ENCODE measurements at places on chromosomes 12 and 14.

DNA sequence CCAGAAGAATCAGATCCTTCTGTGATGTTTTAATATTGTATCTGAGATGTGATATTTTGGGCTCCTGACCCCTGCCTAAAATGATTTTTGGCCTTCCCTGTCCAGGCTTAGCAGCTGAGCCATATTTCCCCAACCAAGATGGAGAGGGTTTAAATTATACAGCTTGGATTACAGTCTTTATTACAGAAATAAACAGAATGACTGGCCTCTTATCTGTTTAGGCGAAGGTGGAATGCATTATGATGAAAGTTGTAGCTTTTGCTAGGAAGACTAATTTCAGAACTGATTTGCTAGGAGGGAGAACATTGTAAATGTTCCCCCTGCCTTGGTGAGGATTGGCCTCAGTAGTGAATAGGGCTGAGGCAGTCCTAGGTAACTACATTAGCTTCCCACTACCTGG is 23.3 kb downstream of the BMAL2 start:
- DNase-seq, result no peak

GRCh38 chr12:59096246-59096645 is 175.9 kb upstream of the LRIG3 start:
- DNase-seq, result no peak

DNA sequence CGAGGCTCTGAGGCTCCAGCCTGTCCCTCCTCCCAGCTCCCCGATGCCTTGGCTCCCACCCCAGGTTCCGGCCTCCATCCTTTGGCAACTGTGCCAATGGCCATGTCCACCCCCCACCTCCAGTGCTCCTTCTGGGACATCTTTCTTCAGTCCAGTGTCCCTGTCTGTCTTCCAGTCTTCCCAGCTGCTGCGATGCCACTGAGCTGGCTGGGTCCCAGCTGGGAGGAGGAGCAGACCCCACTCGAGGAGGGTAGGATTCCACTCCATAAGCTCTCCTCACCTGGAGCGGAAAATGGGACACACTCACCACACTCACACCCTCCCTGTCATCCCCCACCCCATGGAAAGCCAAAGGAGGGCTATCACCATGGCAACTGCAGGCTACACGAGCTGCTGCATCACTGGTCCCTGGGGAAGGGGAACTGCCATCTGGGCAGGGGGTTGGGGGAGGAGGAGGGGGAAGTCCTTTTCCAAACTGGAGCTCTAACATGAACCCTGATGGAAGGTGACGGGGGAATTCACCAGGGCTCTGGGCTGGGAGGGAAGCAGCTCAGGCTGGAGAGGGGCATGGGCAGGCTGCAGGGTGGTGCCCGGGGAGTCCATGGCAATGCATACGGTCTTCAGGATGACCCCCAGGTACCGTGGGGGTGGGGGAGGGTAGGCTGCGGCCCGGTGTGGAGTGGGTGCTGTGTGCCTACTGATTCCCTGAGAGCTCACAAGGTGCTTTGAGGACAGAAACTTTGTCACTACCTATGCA is 94.3 kb downstream of the LRRC74A start:
- DNase-seq, result no peak

- no peak for DNase-seq
Observed at GRCh38 chr14:101963656-101964296, 597 bp upstream of the DYNC1H1 start.

- DNase-seq, result no peak
Observed at GRCh38 chr12:18153826-18154225, 63.8 kb upstream of the RERGL start.

DNA sequence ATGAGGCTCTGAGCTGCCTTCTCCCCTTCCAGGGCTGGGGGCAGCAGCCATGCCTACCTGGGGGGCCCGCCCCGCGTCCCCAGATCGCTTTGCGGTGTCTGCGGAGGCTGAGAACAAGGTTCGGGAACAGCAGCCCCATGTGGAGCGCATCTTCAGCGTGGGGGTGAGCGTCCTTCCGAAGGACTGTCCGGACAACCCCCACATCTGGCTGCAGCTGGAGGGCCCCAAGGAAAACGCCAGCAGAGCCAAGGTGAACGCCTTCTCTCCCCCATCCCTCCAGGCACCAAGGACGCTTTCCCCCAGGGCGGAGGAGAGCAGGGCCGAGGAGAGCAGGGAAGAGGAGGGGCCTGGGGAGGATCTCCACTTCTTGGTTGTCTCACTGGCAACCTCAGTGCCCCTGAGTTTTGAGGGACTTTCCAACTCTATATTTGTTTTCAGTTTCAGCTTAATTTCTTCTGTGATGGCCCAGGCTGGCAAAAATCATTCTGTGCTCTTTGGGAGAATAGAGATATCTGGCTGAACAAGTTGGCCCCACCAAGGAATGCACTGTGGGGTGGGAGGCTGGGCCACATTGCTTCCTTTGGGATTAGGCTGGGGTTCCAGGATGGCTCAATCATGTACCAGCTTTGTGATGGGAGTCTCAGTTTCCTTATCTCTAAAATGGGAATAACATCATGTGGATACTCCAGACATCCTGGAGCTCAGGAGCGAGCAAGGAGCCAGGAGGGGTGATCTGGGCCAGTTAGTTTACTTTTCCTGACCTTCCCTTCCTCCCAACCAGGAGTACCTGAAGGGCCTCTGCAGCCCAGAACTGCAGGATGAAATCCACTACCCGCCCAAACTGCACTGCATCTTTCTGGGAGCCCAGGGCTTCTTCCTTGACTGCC is 1.2 kb downstream of the KHNYN start:
- no peak for DNase-seq

DNA sequence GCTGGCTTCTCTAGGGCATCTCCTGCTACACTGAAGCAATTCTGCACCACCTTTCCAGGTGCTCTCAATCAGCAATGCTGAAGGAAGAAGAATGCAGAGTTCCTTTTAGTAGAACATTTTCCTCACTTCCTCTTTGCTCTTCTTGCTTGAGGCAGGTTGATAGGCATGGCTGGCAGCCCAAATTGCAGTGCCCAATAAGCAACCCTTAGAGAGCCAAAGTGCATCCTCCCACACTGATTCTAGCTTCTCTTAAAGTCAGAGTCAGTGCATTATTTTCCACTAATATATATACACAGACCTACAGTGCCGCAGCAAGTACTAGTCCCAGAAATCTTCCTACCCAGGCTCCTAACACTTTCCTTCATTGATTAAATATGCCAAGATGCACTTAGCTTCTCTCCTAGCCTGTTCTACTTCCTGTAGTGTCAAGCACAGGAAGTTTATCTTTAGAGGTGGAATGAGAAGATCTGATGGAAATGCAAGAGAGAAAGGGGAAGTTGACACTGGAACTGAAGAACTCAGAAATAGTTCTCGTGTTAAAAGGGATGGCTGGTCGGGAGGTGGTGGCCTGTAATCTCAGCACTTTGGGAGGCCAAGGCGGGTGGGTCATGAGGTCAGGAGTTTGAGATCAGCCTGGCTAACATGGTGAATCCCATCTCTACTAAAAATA is 132.7 kb downstream of the SSPN start:
- no peak for DNase-seq

DNA sequence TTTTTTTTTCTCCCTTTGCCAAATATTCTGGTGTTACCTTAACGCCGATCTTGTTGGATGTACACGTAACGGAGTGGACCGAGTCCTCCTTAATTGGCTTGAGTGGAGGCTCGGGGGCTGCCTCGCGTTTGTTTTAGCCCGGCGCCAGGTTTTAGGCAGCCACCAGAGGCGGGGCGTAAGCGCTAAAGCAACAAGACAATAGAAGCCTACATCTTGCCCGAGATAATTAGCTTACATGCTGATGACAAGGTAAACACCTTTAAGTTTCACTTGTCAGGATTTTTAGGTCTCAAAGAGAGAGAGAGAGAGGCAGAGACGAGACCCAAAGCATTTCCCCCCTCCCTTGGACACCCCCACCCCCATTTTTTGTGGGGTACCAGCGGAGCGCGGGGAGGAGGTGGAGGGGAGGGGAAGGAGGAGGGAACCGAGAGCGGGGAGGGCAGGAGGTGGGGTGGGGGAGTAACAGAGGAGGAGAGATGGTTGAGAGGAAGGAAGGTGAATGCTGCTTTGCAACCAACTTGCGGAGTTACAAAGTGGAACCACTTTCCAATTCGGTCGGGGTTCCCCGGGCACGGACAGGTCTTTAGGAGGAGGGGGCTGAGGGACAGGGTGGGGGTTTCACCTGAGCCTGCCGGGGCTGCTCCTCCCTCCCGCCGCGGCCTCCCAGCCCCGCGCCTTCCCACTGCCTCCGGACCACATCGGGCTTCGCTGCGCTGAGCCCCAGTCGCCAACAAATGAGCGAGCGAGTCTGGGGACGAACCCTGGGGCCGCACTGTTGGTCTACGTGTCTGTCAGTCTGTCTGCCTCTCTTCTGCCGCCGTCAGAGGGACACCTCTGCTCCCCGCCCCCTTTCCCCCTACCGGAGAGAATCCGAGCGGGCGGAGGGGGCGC is at the start of gene NKX2-1:
Gene NKX2-1, minus strand, starts transcription at position 802 of the 891 bp plus-strand sequence. Its CDS starts 103 bp downstream, at position 699.
- no peak for DNase-seq

GRCh38 chr12:92156139-92156538 is 10.5 kb upstream of the BTG1 start:
- DNase-seq, result no peak

- DNase-seq, result no peak
Observed at GRCh38 chr12:129363041-129363440, 509.8 kb downstream of the GLT1D1 start.

DNA sequence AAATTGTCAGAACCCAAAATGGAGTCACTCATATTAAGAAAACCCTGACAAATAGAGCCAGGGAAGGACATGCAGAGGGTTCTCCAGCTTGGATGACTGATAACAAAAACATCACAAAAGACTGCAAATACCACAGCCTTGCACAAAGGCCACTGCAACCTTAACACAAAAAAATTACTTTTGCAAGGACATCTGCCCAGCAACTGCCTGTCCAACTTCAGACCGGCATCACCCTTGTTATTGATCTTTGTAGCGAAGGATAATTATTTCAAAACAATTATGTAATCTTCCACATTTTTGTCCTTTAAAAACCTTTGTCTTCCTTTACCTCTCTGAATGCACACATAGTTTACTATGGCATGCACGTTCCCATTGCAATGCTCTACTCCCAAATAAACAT is 100.6 kb upstream of the TBX3 start:
- DNase-seq, result no peak

GRCh38 chr14:66242001-66242400 is 244.2 kb upstream of the CCDC196 start:
- DNase-seq, result no peak

- DNase-seq, result no peak
Observed at GRCh38 chr14:99195602-99196309, 76.2 kb downstream of the BCL11B start.

- DNase-seq, result no peak
Observed at GRCh38 chr14:73888460-73888725, 1.7 kb downstream of the ZNF410 start.

- no peak for DNase-seq
Observed at GRCh38 chr12:54631988-54632728, 2.5 kb downstream of the LACRT start.

GRCh38 chr12:52122540-52122871 is 43.0 kb downstream of the SMIM41 start:
- no peak for DNase-seq

DNA sequence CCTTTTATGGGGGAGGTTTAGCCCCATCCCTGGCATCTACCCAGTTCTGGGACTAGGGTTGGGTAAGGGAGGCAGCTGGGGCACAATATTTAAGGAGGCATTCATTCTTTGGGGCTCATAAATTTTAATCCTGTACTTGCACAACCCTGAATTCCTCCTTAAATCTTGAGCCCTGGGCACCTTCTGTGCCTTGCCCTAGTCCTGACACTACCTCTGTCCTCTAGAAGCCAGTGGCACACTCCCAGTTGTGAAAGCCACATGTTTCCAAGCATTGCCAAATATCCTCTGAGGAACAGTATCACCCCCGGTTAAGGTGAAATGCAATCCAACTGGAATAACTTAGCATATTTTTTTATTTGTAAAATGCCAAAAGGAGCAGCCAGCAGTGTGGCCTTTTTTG is 36.6 kb downstream of the SLC16A7 start:
- no peak for DNase-seq

DNA sequence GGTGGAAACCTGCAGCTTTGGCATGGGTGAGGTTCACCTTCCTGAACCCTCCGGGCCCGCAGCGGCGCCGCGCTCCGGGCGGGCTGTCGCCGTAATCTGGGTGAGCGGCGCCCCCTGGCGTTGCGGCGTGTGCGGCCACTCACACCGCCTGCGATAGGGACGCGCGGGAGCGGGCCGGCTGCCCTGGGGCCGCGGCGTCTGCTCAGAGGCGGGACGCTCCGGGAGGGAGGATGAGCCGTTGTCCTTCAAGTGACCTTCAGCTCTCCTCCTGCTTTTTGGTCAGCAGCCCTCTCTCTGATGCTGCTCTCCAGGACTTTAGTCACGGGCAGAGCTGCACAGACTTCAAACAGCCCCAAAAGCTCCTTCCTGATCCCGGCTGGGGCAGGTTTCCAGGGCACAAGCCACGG is 211.7 kb upstream of the FKBP4 start:
- peak; percentile 32 for DNase-seq

- DNase-seq, result no peak
Observed at GRCh38 chr14:75268633-75269550, 9.7 kb upstream of the FOS start.

GRCh38 chr12:12799163-12799920 is 13.8 kb upstream of the DDX47 start:
- no peak for DNase-seq

DNA sequence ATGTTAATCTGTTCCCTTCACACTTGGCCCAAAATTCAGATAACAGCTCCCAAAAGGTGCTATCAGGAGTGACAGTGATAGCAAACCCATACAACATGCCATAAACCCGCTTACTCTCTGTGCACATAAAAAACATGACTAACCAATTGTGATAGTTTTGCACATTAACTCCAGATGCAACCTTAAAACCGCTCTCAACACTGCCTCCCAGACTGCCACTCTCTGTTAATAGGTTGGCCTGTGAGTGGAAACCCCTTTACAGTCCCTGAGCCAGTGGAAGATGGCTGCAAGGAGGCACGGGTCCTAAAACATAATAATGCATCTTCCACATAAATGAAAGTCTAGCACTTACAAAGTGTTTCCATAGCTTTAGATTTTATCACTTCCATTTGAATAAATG is 12.0 kb upstream of the TMTC1 start:
- DNase-seq, result no peak

Data from activated CD8-positive, alpha-beta memory T cell treated with anti-CD3 and anti-CD28 coated beads for 1 hour (primary cell).